Omental fat pad (tissue), 4 donors: ENCODE measurements at places on chromosomes 4 and X. TPM values are rescaled to one million over a fixed set of nuclear protein-coding genes. Genes with fewer than 3 reads are reported as not detected.

TRPC5OS gene
- not detected for total RNA-seq

RAB9B gene
- total RNA-seq: 0.93 TPM

NPY2R gene
- 0.28 TPM for total RNA-seq

MAGEB10 gene
- total RNA-seq: not detected

USP17L18 gene
- not detected for total RNA-seq

FAM47A gene
- total RNA-seq: not detected

TCEAL7 gene
- 9.5 TPM for total RNA-seq

GPRIN3 gene
- total RNA-seq: 19.3 TPM

XIAP gene
- 27.1 TPM for total RNA-seq

TRIML2 gene
- total RNA-seq: not detected
